Daoy (cell line): ENCODE measurements at places on chromosomes 6 and 20. TPM values are rescaled to one million over a fixed set of nuclear protein-coding genes. Genes with fewer than 3 reads are reported as not detected.

- DNase-seq: no peak
Measured at GRCh38 chr6:33286946-33287914, 1.8 kb downstream of the WDR46 start.

GRCh38 chr6:79193971-79194370 lies 40.5 kb downstream of the HMGN3 start:
- no peak for DNase-seq

- no peak for DNase-seq
Measured at GRCh38 chr6:15592610-15593009, 70.2 kb downstream of the DTNBP1 start.

- DNase-seq: no peak
Measured at GRCh38 chr6:148303616-148304015, 39.0 kb upstream of the SASH1 start.

- peak; percentile 77 for DNase-seq
Measured at GRCh38 chr6:127266892-127267645, 405 bp downstream of the RNF146 start.

DNA sequence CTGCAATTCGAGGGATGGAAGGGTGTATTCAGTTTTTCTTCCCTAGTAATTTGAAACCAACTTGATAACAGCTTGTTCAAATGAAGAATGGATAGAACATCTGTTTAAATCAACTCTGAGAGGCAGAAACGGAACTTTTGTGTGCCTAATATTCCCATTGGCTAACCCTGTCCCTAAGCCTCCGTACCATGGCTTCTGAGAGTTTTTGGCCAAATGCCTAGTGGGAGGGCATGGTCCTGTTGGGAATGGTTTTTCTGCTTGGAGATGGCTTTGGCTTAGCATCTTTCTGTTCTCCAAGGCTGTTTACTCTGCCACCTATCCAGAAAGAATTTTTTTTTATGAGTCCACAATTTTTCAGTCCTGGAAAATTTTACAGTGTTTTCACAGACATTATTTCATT lies 126.7 kb upstream of the MLIP start:
- DNase-seq: peak; percentile 49

GRCh38 chr6:158835616-158836221 lies 16.6 kb upstream of the EZR start:
- no peak for DNase-seq

- DNase-seq: no peak
Measured at GRCh38 chr20:18166950-18167349, 29.3 kb downstream of the KAT14 start.

DNA sequence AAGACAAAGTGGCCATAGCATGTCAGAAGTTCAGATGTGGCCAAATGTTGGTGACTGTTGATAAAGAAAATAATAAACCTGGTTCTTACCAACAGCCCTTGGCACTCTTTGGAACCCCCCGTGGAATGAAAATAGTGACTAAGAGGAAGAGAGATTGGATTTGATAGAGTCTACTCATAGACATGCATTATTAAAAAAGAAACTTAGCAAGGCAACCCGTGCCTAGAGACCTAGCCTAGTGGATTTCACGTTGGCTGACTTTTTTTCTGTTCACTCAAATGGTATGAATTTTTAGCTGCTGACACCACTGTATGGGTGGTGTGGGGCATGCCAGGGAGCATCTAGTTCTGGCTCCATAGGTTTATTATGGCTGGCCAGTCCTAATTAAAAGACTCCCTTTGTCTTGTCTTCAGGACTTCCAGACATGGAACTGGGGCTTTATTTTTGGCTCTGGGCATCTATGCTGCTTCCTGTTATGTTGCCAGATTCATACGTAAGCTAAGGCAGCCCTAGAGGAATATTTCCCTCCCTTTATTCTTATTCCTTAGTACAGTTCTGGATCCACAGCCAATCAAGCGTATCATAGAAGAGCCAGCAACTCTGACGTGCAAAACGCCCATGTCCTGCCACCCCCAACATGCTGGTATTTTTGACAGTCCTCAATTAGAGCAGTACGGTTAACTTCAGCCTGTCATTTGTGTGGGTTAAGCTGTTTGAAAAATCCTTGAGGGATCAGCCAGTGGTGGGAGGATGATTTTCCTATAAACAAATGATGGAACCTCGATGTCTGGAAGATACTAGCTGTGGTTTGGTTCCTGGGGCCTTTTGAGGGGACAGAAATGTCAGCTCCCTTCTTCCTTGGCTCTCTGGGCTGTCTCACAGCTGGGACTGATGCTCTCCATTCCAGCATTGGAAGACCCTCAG lies 127.5 kb downstream of the ISM1 start:
- peak; percentile 50 for DNase-seq

DNA sequence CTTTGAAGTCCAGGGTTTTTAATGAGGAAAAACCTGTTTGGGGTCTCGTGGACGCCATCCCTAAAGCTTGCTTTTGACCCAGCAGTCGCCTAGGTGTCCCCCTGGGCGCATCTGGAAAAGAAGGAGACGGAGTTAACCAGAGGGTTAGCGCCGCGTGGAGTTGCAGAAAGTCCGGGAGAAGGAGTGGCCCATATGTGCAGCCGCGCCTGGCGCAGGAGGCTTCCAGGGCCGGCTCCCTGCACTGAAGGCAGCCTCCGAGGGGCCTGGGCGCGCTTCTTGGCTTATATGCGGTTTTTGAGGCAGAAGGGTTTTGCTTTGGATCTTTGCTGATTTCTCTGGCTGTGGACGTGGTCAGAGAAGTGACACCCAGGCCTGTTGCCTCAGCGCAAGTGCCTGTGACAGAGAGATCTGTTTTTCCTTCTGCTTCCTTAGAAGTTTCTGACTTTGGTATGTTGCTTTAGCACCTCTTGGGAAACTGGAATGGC lies 987 bp downstream of the TMEM181 start:
- peak; percentile 32 for DNase-seq

DNA sequence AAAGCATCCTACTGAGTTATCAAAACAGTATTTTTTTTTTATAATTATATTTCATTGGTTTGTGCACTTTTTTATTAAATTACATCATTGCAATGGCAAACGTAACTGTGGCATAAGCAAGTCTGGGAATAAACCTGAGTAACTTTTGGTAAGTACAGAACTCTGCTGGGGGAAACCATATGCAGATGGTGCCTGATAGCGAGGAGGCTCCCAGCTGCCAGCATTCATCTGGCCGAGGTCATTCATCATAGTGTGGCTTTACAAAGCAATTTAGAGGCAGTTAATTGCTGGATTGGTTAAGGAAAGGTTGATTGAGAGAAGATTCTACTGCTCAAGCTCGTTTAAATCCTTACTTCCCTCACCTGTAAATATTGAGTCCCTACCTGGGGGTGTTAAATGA lies 52.6 kb downstream of the HECA start:
- DNase-seq: no peak

GRCh38 chr6:12336121-12336971 lies 46.2 kb downstream of the EDN1 start:
- DNase-seq: no peak

DNA sequence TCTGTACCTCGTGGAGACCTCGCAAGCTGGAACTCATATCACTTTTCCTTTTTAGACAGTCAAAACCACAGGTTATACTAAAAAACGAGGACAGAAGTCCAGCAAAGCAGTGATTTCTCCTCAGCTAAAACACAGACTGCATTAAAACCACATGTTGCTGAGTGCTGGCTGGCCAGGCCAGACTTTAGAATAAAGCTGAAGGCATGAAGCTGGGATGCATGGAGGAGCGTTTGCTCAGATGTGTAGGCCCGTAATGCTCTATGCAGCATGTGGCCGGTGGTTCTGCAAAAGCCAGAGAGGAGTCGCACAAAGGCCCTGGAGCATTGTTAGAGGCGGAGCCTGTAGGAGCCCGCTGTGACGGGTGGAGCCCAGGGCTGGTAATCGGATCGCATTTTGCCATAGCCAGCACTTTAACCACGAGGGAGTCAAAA lies 83.6 kb downstream of the SMOC2 start:
- peak; percentile 6 for DNase-seq

GRCh38 chr6:130675072-130675471 lies 152.1 kb upstream of the SMLR1 start:
- no peak for DNase-seq

GRCh38 chr6:125945378-125946141 lies 11.0 kb upstream of the HINT3 start:
- peak; percentile 72 for DNase-seq

GRCh38 chr6:126781582-126781981 lies 336.9 kb upstream of the RSPO3 start:
- DNase-seq: no peak

DNA sequence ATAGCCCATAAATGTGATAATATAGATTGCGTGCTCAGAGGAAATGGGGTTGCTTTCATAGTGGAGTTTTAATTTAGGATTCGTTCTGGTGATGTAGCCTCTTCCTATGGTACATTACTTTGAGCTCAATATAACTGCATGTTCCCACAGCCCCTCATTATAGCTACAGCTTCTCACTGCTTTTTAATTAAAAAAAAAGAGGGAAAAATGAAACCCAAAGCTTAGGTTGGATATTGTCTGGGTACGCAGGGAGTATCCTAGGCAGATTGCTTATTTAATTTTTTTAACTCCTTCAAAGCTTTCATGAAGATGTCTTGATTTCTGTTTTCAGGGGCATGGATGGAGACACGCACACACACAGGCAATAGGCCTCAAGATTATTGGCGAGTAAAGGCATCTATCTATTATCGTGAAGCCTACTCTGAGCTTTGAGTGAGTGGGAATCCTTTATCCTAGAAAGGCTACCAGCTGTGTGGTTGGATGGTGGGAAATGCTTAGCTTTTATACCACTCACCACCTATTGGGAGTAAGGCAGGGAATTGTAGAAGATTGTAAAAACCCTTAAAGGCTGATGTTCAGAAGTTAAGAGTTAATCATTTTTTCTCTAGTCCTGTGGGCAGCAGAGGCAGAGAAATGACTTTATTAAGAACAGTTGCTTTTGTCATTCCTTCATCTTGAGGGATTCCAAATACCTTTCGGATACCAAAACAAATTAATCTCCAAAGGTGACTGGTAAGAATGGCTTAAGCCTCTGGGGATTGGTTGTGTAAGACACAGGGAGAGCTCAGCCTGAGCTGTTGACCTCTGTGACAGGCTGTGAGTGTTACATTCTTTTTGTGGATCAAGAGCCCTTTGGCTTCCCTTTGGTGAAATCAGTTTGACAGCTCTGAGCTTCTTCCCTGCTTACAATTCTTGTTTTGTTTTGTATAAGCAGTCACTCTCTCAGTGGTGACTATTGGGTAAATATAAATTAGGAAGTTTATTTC lies 33.4 kb downstream of the CTNNBL1 start:
- DNase-seq: no peak

DNA sequence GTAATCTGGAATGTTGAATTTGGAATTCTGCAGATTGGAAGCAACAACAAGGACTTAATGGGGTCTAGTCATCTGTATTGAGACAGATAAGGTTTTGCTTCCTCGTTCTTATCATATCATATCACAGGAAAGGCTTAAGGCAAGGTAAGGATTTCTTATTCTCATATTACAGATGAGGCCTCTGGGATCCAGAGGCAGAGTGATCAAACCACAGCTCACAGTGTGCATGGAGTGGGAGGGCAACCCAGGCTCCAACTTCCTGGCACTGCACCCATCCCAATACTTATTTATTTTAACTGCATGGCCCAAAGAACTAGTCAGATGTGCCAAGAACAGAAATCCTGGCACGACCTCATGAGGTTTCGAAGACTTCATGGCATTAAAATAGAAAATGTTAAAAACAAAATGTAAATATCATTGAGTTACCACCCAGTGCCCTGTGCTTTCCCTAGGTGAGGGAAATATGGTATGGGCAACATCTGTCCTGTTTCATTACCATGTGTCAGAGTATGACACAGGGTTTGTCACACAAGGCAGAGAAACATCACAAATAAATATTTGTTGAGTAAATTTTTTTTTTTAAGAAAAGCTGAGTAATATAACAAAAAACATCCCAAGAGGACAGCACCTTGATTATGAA lies 191.9 kb downstream of the ISM1 start:
- DNase-seq: peak; percentile 9

DNA sequence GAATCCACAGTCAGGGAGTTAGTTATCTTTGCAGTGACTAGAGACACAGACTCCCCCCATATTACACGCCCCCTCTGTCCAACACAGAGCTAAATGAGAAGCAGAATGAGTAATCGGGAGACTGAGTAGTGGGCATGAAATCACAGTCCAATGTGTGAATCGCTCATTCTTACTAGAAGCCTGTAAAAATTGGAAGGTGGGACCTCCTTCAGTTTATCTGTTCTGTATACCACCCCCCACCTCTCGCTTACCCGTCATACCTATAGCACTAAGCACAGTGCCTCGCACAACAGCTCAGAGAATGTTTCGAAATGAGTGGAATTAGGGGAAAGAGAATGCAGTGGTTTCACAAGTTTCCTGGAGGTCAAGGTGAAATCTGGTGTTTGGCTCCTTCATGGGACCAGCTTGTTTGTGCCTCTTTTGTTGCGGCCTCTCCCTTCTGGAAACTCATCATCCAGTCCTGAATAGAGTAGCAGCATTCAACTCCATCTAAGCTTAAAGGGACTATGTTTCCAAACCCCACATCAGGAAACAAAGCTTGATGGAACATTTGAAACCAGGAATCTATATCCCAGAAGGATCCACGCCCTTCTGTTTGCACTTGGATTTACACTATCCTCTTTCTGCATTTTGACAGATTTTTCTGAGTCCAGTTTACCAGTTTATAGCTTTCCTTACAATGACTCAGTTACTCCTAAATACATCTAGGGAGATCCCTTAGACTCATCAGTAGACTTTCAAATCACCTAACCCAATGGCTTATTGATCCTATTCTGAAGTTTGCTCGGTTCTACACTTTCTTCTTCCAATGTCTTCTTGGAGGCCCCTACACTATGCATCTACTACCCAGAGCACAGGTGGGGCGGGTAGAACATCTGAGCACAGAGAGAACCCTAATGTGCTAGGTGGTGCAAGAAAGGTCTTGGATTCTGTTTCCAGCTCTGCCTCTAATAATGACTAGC lies 59.2 kb upstream of the PIM1 start:
- DNase-seq: no peak

SLC13A3 gene
- total RNA-seq: 0.11 TPM in 1 of 2 replicates, not detected in the other

GJA10 gene
- not detected in 2 replicates for total RNA-seq

BTNL2 gene
- not detected in 2 replicates for total RNA-seq

PACRG gene
- not detected in 2 replicates for total RNA-seq

BLOC1S5 gene
- total RNA-seq: 14.3 and 17.2 TPM in 2 replicates

MAP7 gene
- total RNA-seq: 0.95 and 1.1 TPM in 2 replicates

HLA-DQA2 gene
- not detected in 2 replicates for total RNA-seq

WFDC10B gene
- total RNA-seq: not detected in 2 replicates

VSX1 gene
- total RNA-seq: not detected in 2 replicates

CTCFL gene
- total RNA-seq: 0.06 TPM in 1 of 2 replicates, not detected in the other

TMEM244 gene
- total RNA-seq: 2.7 TPM in 1 of 2 replicates, not detected in the other
